SK-MEL-5 (cell line): ENCODE measurements at places on chromosomes 7 and 10.
A peak's percentile ranks its signal among the peaks of the same experiment; 100 is the strongest.

DNA sequence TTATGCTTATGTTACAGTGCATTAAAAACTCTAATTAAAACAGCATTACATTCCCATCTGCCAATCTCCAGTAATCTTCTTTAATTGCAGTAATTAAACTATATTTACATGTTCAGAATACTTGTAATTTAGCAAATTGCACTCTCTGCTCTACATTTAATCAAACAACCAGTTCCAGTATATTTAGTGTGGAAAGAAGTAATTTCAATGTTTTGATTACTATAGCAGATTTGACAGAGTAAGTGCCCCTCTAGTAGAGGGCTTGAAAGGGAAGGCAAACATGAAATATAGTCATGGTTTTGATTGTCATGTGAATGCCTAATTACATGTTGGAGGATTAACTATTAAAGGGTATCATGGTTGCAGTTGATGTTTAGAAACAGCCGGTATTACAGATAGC is 739.7 kb downstream of the AUTS2 start:
- DNase-seq: no peak

GRCh38 chr7:105187302-105188169 is 173.5 kb downstream of the KMT2E start:
- DNase-seq: no peak

DNA sequence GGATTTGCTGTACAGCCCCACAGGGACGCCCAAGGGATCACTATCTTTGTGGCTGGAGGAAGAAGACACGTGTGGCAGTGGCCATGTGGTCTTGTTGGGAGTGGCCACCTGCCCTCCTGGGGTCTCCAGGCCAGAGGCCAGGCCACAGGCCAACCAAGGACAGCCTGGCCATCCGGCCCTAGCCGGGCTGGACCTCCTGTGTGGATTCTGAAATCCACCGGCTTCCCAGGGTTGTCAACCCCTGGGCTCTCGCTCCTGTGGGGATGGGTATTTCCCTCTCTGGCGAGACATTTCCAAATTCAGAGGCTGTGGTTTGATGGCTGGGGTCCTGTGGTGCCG is 31.5 kb upstream of the CFAP46 start:
- no peak for DNase-seq

- no peak for DNase-seq
These were observed 3.3 kb upstream of the SEPHS1 start for GRCh38 chr10:13351340-13351915.

DNA sequence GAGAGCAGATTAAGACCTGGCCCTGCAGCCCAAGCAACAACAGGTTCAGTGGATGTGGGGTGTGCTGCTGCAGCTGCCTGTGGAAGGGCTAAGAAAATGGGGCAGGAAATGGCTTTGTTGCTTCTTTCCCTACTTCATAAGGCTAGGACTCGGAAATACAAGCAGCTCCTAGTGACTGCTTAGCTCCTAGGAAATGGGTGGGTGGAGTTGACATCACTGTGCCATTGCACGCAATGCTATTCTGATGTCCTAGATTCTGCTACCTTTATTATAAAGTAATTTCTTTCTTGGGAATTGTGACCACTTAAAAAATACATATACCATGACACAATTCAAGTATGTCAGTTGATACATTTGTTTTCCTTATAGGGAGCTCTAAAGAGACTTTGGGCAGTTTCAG is 155.8 kb downstream of the FANK1 start:
- DNase-seq: no peak

GRCh38 chr7:120785095-120785494 is 72.8 kb downstream of the TSPAN12 start:
- no peak for DNase-seq

GRCh38 chr7:135690566-135690965 is 28.3 kb downstream of the STMP1 start:
- DNase-seq: no peak

GRCh38 chr7:117839507-117839906 is 33.7 kb downstream of the CTTNBP2 start:
- DNase-seq: no peak

DNA sequence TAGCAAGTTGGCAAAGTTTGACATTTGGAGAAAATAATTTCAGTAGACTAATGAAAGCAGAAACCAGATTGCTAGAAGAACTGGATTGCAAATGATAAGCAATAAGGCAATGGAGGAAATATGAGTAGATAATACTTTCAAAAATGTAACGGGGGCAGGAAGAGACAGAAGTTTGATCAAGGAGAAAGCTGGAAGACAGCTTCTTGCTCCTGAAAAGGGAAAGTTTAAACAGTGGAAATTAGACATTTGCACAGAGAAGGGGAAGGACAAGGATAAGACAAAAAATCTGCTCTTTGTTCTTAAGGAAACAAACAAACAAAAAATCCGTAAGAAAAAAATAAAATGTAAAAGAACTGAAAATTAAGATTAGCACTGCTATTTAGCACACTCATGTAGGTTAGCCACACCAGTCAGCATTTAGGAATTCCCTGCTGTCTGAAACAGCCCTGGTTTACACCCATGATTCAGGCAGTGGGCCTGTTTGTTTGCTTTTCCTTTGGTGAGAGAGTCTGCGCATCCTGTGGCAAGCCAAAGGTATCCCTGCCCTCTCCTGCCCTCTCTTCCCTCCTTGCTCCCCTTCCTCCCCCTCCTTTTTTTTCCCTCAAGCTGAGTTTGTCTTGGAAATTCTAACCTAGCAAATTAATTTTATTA is 104.3 kb upstream of the CAV2 start:
- DNase-seq: no peak

DNA sequence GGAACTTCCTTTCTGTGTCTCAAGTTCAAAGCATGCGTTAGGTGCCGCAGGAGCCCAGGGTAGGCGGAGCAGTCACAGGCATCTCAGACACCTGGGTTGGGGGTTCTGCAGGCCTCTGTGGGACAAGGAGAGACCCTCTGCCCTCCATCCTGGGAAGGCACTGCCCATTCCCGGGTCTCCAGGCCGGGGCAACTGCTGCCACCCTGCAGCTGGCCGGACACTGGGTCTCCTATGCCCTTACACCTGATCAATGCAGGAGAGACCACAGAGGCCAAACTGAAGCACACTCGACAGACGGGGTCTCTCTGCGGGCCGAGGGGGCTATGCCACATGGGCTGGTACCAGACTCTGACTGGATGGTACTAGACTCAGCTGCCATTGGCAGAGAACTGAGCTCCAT is 36.9 kb downstream of the YKT6 start:
- no peak for DNase-seq

- DNase-seq: no peak
These were observed 209.4 kb upstream of the PRSS1 start for GRCh38 chr7:142539901-142540300.

GRCh38 chr7:15972862-15973275 is 286.4 kb upstream of the MEOX2 start:
- peak; percentile 85 for DNase-seq

DNA sequence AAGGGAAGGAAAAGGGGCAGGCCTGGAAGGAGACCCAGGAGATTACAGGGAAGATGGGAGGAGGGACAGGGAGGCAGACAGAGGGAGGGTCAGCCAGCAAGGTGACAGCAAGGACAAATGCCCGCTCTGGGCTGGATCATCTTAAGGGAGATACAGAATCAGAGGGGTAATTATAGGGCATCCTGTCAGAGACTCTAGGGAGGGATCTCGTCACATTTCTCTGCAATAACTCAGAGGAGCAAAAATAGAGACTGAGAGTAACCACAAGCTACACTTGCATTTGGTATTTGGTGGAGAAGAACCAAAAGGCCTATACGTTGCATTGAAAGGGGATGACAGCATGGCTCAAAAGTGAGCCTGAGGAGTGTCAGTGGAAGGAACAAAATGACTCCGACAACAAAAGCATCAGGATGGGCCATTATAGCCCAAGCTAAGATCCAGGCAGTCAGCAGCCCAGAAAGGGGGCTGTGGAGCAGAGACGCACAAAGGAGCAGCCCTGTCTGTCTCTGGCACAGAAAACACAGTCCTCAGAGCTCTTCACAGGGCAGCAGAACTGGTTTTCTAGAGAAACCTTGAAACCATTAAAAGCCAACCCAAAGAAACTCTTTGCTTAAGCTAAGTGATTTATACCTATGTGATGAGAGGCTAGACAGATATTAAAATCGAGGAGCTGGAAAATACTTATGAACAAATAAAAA is 430.2 kb upstream of the VSTM2A start:
- DNase-seq: no peak

DNA sequence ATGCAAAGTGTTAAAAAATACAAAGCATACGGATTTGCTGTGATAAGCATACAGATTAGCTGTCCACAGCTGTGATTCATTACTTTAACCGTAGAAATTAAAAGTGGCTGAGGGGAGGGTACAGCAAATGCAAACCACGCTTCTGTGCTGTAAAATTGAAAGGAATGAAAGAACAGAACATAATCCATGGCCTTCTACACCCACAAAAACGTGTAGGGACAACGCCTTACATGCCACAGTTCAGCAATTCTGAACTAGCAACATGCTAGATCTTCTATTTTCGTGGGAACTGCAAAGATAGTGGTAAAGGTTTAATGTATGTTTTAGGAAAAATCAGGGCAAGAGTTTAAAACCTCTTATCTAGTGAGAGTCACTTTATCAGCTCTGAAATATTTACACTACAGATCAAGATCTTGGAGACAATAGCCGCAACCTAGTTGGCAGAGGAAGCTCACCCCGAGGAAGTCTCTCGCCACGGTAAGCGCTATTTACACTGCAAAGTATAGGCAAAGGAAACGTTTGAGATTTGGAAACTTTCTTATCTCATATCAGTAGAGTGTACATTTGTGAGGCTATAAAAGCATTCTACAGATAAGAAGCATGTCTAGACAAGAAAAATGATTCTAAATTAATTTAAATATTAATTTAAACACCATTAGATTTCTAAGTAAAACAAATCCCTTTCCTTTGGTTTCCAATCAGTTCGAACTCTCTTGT is 193.6 kb downstream of the MLLT10 start:
- DNase-seq: no peak

- no peak for DNase-seq
These were observed 7.9 kb downstream of the LAT2 start for GRCh38 chr7:74217455-74218342.

DNA sequence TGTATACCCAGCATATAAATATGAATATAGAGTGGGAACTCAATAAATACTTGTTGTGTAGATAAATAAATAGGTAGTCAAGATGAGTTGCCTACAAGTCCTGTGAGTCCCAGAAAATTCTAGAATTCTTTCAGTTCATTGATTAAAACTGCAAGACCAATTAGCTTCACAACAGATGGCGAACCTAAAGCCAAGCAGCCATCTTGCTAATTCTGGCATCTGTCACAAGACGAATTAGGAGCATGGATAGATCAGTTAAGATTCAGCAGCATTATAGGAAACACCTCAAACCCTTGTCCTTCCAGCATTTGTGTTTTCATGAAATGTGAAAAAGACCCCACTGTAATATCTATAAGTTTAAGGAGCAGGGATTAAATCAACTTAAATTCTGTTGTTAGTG is 552.7 kb downstream of the MAGI2 start:
- DNase-seq: no peak

DNA sequence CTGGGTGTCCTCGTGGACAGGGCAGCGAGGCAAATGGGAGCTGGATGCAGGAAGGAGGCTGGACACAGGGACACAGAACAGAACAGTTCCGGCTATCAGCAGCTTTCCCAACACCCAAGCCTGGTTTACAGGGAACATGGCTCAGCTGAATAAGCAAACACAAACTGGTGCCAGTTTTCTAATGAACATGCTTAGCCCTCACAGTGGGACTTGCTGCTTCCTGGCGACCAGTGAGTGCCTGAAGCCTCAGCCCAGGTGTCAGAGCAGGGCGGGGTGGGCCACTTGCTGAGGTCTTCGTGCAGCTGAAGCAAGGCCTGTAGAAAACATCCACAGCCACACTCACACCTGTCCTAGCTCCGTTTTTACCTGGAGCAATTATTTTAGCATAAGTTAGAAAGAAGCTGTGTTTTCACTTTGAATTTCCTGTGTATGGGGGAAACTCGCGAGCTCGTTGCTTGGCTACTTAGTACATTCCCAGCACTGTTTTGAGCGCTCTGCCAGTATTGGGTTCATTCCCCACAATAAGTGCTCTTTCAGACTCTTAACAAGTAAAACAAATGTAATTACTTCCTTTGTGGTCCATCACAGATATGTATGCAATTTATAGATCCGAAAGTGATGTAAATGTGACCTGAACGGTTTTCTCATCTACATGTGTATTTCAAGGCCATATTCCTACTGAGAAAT is 261.2 kb upstream of the SHH start:
- no peak for DNase-seq

DNA sequence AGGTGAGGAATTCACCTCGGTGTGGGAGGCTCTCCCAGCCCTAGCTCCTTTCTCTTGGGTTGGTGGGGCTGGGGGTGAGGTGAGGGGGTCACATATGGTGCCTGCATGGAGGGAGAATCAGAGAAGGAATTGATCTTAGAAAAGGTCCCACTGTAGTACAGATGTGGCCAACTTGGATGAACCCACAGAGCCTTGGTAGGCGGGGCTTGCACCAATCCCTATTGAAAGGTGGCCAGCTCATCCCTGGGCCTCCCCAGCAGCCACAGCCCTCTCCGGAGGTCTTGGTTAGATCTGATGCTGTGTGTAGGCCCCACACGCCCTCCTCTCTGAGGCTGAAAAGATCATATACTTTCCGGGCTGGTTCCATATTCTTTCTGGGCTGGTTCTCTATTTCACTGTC is 19.0 kb downstream of the HKDC1 start:
- no peak for DNase-seq

DNA sequence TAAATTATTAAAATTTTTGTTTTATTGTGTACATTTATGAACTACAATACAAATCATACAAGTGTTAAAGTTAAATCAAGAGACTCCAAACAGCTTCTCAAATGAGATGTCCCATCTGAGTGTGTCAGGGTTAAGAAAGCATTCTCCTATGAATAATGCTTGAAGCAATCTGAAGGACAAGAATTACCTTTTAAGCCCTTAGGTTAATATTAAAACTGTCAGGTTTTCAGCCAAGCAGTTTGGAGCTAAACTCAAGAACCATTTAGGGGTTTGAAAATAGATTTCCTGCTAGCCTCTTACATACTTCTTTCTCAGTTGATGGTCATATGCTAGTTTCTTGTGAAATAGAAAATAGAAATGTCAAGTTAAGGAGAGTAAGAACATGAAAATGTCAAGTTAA is 38.3 kb downstream of the LIPJ start:
- DNase-seq: no peak

DNA sequence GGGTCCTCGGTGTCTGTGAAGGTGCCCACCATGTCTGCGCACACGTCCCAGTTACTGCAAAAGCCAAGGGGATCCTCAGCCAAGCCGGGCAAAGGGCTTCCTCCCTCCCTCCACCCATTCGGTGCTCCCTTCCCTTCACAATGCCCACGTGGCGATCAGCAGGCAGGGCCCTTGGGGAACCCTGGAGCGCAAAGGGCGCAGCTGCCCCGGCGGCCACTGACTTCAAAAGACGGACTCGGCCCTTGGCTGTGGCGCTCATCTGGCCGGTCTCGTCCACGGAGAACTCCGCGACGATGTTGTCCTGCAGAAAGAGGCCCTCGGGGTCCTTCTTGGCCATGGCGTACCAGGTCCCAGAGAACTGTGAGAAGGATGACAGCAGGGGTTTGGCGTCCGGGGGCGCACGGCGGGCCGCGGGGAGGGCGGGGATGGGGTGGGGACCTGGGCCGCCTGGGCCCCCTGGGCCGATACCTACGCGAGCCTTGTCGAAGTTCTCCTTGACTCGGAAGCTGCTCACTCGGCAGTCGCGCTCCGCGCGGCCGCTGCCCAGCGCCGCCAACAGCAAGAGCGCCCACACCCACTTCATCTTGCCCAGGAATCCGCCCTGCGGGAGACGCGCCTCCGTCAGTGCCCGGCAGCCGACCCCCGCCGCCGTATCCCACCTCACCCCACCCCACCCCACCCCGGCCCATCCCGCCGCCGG is 439 bp downstream of the RBP4 start:
- no peak for DNase-seq
